ENCODE measurements at places on chromosomes 7 and 10.

- DNase-seq, result no peak
Measured at GRCh38 chr10:125230251-125230650, 69.9 kb upstream of the CTBP2 start.

GRCh38 chr10:119502618-119503155, 39.8 kb downstream of the RGS10 start:
- no peak for DNase-seq

DNA sequence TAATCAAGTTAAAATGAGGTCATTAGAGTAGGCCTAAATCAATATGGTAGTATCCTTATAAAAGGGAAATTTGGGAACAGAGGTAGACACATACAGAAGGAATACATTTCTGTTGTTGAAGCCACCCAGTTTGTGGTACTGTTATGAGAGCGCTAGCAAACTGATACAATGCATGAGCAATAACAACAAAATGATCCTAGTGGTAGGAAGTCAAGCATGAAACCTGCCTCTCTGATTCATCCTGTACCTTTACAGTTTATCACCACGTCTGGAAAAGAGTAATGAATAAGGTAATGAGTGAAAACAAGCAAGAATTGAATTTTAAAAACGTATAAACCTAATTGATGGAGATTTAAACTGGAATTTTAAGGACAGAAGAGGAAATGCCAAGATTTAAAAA, 217.2 kb downstream of the PCLO start:
- DNase-seq, result no peak

DNA sequence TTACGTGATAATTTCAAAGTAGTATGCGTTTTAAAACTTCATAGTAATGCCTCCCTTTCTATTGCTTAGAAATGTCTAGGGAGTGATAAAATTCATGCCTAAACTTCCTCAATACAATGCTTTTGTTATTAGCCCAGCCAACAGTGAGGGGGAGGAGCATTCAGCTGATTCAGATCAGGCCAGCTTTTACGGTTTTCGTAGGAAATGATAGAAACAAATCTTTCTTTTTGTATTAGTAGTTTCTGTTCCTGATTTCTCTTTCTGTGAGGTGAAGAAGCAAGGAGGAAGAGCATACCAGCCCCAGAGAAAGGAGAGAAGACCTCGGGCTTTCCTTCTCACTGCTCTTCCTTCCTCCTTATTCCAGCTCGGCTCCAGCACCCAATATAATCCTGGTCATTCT, 35.2 kb upstream of the ITPRID1 start:
- no peak for DNase-seq

- no peak for DNase-seq
Measured at GRCh38 chr10:122546242-122546641, 14.3 kb upstream of the DMBT1 start.

DNA sequence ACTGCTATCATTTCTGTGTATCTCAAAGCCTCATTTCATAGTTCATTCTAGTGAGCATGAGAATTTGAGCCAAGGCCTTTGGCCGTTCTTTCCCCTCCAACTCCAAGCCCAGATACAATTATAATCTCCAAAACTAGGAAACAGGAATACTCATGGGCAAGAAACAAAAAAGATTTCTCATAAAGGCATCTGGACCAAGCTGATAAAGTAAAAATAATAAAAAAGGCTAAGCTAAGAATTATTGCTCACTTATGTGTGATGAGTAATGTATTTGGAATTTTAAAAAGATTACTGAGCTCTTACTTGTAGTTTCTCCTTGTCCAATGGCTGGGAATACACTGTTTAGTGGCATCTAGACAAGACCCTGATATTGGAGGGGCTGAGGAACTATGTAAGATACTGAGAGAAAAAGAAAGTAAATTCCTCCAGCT, 196.4 kb upstream of the POM121L12 start:
- DNase-seq, result no peak

- no peak for DNase-seq
Measured at GRCh38 chr7:36369171-36369570, 20.5 kb upstream of the ANLN start.

DNA sequence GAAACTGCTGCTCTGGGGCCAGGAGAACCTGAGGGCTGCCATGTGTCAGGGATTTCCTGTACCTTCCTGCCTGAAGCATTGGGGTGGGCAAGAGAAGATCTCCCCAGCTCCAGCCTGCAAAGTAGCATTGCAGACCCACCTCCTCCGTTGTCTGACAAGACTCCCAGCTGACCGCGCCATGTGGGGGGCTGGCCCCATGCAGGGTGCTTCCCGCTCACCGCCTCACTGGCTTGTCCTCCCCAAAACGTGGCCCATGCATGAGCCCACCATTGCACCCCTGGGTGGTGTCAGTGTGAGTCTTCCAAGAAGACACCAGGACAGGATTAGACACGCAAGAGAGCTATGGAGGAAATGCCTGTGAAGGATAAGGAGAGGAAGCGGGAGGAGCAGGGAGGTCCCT, 68.3 kb downstream of the ABRAXAS2 start:
- no peak for DNase-seq

DNA sequence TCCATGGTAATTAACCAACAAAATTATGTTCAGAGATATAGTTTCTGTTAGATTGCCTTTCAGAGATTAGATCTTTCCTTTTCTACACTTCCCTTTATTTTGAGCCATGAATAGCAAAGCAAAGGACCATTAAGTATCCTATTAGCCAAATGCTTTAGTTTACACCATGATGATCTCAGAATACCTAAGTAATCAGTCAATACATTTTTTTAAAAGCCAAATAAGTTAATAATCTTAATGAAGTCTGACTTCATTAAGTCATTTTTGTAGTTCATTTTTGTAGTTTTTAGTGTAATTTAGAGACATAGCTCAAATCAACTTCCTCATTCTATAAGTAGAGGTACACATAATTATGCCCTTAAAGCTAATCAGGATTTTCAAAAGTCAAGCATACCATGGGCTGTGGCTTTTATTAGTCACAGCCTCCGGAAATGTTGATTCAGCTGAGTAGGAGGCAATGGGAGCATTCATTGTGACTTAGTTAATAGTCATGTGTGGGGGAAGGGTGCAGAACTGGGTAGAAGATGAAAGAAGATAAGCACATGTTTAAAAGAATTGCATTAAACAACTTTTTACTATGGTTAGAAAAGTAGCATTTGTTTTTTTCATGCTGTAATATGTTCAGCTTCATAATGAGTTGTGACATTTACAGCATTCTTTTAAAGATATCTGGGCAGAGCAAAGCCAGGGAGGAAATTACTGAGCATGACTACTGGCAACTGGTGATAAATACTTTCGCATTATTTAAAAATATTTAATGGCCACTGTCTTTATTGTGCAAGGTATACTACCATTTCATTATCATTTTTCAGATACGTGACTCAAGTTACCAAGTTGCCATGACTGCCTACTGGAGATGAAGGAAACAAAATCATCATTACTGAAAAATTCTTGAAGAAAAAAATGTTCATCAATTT, 57.3 kb upstream of the CCDC71L start:
- no peak for DNase-seq

DNA sequence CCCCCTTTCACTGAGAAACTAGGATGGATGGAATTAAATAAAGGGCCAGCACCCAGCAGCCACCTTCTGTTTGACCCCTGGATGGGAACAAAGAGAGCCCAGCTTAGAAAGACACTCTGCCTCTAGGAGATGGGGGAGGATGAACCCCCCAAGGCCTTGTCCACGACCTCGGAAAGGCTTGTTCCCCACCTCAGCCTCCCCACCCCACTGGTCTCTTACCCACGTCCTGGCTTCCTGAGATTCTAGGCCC, 9.7 kb downstream of the ITPRIP start:
- DNase-seq, result no peak

- no peak for DNase-seq
Measured at GRCh38 chr10:99689461-99689860, 30.2 kb downstream of the ENTPD7 start.

- no peak for DNase-seq
Measured at GRCh38 chr10:25178411-25178810, 3.6 kb downstream of the GPR158 start.

DNA sequence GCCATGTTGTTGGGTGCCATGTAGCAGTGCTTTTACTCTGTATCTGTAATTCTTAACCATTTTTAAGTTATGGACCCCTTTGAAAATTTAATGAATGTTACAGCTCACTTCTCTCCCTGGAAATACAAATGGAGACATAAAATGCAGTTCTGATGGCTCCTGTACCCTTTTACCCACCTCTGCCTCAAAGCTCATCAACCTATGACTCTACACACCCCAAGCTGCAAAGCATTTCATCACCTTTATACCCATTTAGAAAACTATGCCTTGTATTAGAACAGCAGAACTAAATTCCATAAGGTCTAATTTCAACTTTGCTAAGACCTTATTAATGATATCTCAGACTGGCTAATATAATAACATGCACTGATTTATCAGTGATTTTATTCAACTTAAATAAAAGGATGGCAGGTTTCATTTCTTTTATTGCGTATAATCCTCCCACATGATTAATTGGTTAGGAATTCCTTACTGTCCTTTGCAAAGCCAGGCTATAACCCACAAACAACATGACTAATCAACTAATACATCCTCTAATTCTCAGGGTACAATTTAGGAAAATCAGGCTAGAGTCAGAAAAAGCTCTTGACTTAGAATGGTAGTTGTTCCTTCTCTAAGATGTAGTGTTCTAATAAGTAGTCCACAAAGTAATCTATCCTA, 68.1 kb downstream of the CPEB3 start:
- no peak for DNase-seq

GRCh38 chr10:97737770-97738265, 890 bp downstream of the ZFYVE27 start:
- DNase-seq, result no peak

GRCh38 chr7:46320956-46321355, 399.9 kb upstream of the IGFBP3 start:
- no peak for DNase-seq
